NCI-H1105 (cell line): ENCODE measurements at places on chromosomes 2 and 18.

GRCh38 chr2:79670198-79670597 is 157.3 kb downstream of the CTNNA2 start:
- DNase-seq: no peak

GRCh38 chr2:10141736-10142639 is 19.4 kb downstream of the RRM2 start:
- DNase-seq: no peak

- no peak for DNase-seq
These were observed 148.9 kb downstream of the DTNB start for GRCh38 chr2:25524507-25524906.

- DNase-seq: no peak
These were observed 8.0 kb upstream of the TMEM214 start for GRCh38 chr2:27024812-27025211.

GRCh38 chr2:102424754-102425153 is 1.8 kb downstream of the IL18RAP start:
- no peak for DNase-seq

DNA sequence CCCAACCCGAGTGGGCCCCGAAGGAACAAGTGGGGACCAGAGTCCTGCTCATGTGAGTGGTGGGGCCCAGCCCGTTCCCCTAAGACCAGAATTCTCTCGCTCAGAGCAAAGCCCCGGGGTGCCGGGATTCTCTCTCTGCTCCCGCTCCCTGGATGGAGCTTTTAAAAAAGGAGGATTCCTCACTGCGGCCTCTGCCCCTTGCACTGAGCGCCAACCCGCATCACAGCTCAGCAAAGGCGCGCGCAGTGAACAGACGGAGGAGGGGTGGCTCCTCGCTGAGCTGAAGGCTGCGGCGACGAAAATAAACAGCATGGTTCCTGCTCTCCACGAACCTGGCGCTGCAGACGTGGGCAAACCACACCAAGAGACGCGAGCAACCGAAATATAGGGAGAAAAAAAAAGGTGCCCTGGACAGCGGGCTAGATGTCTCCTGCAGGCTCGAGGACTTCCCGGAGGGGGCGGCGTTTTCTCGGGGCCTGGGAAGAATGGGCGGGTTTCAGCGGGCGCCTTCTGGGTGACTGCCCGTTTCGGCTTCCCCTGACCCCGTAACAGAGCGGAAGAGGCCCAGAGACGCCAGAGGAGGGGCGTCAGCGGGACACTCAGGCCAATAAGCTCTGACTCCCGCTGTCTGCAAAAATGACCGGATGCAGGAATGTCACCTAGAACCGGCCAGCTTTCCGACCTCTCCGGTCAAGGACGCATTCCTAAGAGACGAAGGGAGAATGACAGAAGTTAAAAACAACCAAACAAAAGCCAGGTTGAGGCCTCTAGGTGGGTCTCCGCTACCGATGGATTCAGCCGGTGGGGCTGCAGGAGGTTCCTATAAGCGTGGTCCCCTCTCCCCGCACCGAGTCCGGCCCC is 819 bp upstream of the KLF11 start:
- DNase-seq: no peak
